ENCODE measurements at places on chromosomes 1 and 21.

DNA sequence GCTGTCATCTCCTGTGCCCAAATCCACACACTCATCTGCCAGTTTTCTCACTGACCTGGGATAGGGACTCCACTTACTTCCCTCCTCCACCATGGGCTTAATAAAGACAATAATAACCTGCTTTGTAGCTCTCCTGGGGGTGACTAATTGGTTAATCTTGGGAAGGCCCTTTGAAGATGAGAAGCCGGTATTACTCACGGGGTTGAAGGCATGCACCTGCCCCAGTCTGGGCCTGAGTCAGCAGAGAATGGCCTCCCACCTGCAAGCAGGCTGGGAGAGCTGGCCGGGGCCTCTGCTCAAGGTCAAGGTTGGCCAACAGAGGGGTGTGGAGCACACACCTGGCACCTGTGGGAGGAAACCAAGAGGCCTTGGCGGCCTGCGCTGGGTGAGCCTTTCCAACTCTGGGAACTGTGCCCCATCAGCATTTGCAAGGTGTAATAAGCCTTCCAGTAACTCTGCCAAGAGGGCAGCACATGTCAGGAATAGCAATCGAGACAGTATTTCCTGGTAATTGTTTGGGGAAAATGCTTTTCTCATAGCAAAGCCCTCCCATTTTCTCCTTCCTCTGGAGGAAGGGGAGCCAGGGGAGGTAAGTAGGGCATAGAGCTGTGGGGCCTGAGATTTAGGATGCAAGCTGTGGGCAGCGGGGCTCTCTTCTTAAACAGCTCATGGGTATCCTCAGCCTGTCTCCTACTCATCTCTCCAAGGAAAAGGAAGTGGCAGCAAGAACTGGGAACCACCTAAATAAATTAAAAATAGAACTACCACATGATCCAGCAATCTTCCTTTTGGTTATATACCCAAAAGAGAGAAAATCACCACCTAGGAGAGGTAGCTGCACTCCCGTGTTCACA is 49.0 kb downstream of the TOMM20 start:
- DNase-seq: no peak

GRCh38 chr21:45543371-45543709 is 1.1 kb upstream of the SLC19A1 start:
- DNase-seq: no peak

GRCh38 chr1:181817091-181817490 is 244.4 kb downstream of the ZNF648 start:
- no peak for DNase-seq

- DNase-seq: no peak
Measured at GRCh38 chr1:175857756-175858155, 114.4 kb upstream of the TNR start.

DNA sequence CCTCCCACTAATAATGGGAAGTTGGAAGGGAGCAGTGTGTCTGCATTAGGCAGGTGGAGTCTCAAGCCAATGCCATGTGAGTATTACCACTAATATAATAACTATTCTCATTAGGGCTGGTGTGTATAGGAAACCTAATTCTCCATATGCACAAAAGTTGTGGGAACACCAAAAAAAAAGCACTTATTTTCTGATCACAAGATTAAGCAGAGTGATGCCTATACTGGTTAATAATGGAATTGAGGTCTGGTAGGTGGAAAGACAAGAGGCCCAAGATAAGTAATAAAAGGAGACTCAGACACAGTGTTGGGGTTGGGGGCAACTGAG is 7.0 kb upstream of the NPL start:
- DNase-seq: no peak

DNA sequence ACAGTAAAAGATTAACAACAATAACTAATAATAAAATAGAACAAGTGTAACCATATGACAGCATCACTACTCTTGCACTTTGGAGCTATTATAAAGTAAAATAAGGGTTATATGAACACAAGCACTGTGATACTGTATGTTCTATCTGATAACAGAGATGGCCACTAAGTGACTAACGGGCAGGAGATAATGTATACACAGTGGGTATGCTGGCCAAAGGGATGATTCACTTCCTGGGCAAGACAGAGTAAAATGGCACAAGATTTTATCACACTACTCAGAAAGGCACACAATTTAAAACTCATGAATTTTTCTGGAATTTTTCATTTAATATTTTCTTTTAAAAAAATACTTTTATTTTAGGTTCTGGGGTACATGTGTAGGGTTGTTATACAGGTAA is 12.3 kb downstream of the SLC9C2 start:
- no peak for DNase-seq

GRCh38 chr1:83694449-83694848 is 304.5 kb downstream of the TTLL7 start:
- no peak for DNase-seq

DNA sequence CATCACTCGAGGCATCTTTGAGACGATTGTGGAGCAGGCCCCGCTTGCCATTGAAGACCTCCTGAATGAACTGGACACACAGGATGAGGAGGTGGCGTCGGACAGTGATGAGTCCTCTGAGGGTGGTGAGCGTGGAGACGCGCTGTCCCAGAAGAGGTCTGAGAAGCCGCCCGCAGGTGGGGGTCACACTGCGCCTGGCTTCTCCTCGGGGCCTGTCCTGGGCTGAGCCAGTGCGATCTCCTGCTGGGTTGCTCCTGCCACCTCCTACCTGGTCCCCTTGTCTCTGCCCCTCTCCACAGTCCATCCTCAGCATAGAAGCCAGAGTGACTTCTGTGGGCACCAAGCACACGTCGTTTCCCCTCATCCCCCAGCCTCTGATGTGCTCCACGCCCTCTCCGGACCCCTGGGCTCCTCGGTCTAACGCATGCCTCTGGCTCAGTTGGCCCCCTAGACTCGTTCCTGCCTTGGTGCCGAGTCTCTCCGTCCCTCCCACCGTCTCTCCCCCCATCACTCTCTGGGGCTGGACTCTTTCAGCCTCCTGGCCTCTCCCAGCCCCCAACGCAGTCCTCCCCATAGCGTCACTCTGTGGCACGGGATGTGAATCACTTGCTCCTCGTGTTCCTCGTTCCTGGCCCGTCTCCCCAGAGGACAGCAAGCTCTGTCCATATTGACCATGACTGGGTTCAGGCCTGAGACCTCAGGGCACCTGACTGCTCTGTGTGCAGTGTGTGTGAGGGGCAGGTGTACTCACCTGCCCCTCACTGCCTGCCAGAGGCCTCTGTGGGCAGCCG is 8.7 kb downstream of the RRP1 start:
- no peak for DNase-seq

DNA sequence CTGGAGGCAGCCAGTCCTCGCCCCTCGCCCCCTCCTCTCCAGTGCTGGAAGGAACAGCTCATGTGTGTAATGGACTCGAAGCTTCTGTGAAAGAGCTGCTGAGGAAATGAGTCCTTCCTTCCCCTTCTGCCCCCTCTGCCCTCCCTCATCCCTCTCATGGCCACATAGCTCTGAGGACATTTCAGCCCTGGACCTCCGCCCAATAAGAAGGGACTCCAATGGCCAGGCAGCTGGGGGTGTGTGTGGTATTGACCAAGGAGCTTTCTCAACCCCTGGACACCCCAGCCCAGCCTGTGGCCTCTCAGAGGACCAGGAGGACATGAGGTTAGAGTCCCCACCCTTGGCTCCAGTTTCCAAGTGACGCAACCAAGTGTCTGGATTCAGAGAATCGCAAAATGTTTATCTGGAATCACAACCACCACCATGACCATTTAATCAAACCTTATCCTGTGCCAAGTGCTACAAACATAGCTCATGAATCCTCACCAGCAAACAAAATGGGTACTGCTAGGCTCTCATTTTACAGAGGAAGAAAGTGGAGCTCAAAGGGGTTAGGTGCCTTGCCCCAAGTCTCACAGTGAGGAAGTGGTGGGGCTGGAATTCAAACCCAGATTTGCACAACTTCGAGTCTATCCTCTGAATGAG is 47.8 kb upstream of the ECE1 start:
- no peak for DNase-seq

- no peak for DNase-seq
Measured at GRCh38 chr1:88357729-88358128, 326.3 kb upstream of the PKN2 start.

- DNase-seq: no peak
Measured at GRCh38 chr1:101073836-101074235, 48.3 kb upstream of the DPH5 start.

DNA sequence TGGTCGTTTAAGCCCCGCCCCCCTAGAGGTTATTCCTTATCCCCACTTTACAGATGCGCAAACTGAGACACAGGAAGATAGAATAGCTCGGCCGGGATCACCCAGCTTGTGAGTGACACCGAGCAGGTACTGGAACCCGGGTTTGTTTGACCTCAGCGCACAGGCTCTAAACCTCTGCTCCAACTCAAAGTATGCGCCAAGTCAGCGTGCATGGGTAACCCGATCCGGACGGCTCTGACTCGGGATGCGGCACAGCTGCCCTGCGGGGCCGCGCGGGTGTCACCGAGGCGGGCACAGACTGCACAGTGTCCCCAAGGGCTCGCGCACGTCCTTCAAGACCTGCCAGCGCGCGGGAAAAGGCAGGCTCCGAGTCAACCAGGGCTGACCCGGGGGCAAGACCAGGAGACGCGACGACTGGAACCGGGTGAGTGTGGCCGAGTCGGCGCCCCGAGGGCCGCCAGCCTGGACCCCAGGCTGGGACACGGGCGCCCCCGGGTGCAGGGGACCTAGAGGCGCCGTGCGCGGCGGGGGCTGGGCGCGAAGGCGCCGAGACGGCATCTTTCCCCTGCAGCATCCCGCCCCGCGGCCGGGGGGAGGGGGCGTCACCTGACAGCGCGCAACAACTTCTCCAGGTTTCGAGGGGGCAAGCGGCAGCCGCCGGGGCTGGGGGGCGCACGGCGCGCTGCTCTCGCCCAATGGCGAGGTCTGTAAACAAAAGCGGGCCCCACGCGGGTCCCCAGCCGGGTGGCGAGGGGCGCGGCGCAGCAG is 101.9 kb upstream of the SOD1 start:
- DNase-seq: no peak

DNA sequence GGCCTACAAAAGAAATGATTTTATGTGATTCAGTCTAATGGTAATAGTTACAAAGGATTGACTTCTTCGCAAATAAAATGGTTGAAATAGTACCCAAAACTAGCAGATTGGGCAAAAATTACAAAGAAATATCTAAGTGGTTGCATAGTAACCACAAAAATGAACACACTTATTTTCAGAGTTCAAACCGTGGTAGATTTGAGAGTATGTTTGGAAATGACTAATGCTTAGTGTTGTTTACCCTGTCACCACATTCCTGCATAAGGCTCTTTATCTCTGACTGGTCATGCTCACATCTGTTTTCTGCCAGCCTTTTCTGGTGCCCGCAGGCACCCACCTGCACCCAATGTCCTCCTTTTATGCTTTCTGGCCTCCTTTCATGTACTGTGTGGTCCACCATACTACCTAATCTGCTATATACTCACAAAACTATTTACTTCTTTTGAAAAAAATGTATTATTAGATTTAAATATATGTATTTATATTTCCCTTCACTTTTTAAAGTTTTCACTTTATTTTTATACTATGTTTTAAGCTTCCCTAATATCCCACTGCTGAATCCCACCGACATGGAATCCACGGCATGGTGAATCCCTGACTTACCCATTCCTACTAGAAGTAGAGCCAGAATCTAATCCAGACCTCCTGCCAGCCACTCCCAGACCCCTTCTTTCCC is 30.3 kb downstream of the PTPRC start:
- DNase-seq: no peak

Measured in smooth muscle cell of the brain vasculature (primary cell).